Stimulated activated CD4-positive, alpha-beta T cell treated with anti-CD3 and anti-CD28 coated beads, Interleukin-15, amount 100 ng/mL, for 24 hours (primary cell): ENCODE measurements at places on chromosomes 11 and 22.

GRCh38 chr11:132234878-132235277 is 864.5 kb downstream of the NTM start:
- no peak for DNase-seq

DNA sequence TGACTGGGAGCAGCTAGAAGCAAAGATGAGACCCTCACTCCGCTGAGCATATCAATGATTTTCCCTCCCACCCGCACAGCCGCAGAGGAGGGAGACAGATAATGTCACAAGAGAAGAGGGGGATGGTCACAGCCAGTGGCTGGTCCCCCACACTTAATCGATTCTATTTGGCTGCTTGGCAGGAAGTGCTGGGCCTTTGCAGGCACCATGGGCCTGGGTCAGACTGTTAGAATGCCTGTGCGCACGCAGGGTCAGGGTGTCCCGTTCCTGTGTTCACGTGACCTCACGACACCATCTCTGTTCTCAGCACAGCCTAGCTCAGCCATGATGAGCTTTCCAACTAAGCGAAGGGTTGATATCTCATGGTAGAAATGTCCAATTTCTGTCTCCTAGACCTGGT is 107.0 kb downstream of the MYO18B start:
- no peak for DNase-seq

- no peak for DNase-seq
Measured at GRCh38 chr11:128709402-128709801, 15.5 kb downstream of the FLI1 start.

DNA sequence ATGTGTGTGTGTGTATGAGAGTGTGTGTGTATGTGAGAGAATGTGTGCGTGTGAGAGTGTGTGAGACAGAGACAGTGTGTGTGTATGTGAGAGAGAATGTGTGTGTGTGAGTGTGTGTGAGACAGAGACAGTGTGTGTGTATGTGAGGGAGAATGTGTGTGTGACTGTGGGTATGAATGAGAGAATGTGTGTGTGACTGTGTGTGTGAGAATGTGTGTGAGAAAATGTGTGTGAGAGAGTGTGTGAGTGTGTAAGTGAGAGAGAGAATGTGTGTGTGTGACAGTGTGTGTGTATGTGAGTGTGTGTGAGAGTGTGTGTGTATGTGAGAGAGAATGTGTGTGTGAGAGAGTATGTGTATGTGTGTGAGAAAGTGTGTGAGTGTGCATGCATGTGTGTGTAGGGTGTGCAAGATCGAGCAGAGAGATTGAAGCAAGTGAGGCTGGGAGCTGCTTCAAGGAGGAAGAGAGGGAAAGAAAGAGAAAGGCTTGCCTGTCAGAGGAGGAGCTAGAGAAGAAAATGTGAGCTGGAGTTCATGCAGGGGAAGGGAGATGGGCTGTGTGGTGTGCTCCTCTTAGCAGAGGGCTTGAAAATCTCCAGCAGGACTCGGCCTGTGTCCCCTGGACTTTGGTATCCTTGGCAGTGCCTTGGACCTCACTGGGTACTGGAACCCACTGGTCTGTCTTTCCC is 27.7 kb upstream of the TP53I11 start:
- no peak for DNase-seq

DNA sequence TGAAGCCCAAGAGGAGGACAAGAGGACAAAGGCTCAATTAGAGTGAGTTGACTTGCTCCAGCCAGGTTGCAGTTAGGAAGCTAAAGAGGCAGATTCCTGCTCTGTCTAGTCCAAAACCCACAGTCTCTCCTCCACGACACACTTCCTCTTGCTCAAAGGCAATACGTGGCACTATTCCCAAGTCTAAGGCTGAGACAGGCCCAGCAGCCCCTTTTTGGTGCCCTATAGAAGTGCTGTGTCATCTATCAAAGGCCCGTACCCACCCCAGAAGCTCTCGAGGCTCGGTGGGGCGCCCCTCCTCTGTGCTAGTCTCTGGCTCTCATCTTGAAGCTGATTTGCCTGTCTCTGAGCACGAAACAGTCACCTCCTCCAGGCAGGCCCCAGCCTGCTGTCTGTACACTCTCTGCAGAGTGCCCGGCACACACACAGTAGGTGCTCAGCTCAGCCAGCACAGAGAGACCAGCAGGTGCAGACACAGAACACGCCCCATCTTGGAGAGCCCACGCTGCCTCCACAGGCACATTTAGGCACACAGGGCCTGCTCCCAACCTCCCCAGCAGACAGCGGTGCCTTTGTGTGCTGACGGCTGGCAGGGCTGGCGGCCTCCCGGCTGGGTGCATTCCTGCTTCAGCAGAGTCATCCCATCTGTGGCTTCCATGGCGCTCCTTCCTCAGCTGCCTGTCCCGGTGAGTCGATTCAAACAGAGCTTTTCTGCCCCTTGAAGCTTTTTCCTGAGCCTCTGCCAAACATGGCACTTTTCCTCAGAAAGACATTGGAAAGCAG is 52.8 kb downstream of the MYH9 start:
- DNase-seq = peak; percentile 47

GRCh38 chr11:45933131-45933831 is 10.8 kb downstream of the LARGE2 start:
- DNase-seq = no peak

DNA sequence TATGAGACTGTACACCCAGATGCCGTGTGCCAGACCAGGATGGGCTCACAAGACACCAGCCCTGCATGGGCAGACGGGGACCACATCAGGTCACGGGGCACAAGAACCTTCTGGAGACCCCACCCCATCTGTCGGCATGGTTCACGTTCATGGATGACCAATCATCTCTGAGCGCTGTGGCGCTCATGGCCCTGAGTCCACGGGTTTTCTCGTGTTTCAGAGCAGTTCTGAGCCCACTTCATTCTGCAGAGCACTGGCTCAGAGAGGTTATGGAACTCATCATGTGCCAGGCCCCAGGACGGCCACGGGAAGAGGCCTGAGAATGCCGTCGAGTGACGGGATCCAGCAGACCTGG is 63.0 kb upstream of the PPARA start:
- DNase-seq = no peak

- DNase-seq = no peak
Measured at GRCh38 chr11:62012832-62013461, 45.5 kb upstream of the FTH1 start.

GRCh38 chr11:95891423-95892170 is 32.3 kb downstream of the MTMR2 start:
- DNase-seq = no peak
